ENCODE measurements at places on chromosomes 13 and 19.

- no peak for DNase-seq
These were observed 238.2 kb downstream of the LIG4 start for GRCh38 chr13:107977071-107977574.

- no peak for DNase-seq
These were observed 7.8 kb downstream of the LILRA5 start for GRCh38 chr19:54305141-54305540.

GRCh38 chr19:16342002-16342715, 17.5 kb downstream of the KLF2 start:
- no peak for DNase-seq

DNA sequence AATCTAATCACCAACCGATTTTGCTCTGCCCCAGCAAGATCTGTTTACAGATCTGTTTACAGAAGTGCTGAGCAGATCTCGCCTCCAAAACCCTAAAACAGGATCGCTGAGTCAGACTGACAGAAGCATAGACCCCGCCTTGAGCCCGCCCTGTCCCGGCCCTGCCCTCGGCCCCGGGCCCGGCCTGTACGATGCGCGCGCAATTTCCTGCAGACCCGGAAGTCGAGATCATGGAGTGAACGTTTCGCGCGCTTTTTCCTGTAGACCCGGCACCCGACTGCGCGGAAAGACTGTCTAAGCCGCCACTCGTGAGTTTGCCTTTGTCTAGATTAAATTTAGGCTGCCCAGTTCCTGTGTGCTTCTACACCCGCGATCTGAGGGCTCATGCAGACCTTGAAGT, at the start of gene ZNF534:
ZNF534 (plus strand) TSS at position 212 of the 400 bp plus-strand sequence. CDS start 2,327 bp downstream, outside the sequence.
- no peak for DNase-seq

GRCh38 chr13:31053091-31053490, 108.6 kb downstream of the HSPH1 start:
- DNase-seq, result no peak

DNA sequence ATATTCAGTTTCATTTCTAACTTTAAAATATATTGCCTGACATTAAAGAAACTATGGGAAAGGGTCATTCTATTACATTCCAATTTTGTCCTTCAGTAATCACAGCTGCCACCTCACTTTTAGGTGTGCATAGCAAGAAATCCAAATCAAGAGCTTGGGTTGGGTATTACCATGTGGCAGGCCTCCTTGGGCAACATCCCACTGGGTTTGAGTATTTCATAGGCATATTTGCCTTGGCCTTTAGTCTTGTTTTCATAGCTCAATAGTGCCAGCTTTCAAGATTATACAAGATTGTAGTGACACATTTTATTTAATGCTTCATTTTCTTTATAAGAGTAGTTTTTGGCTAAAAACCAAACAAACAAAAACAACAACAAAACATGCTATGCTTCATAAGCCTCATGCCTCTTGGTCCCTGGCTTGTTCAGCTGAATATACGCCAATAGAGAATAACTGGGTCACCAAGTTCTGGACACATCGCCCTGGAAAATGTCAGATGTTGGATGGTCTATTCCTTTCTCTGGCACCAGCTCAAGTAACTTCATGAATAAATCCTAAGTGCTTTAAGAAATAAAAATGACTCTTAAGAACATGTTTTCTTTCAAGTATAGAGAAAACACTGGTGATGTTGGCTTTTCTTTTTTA, 167.4 kb upstream of the STARD13 start:
- DNase-seq, result no peak

DNA sequence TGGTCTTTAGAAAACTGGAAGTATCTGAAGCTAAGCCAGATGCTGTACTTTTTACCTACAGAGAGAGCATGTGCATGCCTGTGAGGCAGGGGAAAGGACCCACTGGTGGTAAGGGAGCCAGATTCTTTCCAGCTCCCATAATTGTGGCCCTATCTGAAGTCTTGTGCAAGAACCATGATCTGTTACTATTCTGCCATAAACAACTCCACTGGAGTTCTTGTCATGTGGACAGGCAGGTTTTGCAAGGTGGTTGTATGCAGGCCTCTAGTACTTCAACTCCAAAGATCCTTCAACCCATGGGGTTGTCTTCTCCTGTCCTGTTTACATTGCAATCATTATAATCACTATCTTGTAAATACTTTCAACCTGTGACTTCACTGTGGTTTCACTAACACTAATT, 14.1 kb downstream of the PROSER1 start:
- no peak for DNase-seq

GRCh38 chr19:8900421-8900820, 68.2 kb downstream of the MBD3L1 start:
- DNase-seq, result no peak

DNA sequence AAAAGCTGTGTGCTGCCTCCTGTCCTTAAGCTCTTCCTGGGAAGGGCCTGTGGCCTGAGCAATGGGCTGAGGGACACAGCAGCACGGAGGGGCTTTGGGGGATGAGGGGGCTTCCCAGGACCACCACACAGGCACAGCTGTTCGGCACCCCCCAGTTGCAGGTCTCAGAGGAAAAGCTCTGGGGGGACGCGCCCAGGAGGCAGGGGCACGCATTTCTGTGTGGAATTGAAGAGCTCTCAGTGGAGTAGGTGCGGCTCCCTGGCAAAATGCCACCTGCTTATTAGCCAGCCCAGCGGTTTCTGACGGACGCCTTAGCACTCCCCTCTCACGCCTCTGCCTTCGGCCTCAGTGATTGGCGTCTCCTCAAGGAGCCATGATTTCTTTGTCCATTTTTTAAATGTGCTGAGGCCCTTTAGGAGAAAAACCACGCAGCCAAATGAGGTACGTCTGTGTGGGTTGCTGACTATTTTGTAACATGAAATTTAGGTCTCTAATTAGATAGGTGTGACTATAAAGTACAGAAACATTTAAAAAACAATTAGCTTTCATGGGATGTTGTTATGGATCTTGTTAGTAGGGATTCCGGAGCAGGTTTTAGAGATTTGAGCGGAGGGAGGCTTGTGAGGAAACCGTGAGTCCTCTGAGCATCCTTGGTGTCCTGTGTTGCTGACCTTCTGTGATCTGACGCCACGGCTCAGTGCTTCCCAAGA, 4.0 kb downstream of the MCF2L start:
- DNase-seq, result no peak

DNA sequence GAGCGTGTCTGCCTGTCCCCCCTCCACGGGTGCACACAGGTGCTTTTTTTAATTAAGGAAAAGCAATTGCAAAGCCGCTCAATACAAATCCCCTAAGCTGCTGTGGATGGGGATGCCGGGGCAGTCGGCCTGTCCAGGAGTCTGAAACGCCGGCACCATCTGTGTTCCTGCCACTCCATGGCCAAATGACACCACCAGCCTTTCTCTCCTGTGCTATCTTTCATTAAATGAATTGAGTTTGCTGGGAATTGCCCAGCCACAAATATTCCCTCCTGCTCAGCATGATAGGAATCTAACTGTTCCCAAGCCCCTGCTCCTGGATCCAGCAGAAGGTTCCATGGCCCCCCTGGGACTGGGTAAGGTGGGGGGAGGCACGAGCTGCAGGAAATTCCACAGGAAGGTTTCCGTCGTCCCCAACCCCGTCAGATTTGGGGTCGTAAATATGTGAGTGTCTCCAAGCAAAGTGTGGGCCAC, 139.2 kb downstream of the KDM4B start:
- DNase-seq, result no peak

- no peak for DNase-seq
These were observed 63.6 kb downstream of the RGCC start for GRCh38 chr13:41520660-41521630.
